ENCODE measurements at places on chromosomes 16 and 17.

DNA sequence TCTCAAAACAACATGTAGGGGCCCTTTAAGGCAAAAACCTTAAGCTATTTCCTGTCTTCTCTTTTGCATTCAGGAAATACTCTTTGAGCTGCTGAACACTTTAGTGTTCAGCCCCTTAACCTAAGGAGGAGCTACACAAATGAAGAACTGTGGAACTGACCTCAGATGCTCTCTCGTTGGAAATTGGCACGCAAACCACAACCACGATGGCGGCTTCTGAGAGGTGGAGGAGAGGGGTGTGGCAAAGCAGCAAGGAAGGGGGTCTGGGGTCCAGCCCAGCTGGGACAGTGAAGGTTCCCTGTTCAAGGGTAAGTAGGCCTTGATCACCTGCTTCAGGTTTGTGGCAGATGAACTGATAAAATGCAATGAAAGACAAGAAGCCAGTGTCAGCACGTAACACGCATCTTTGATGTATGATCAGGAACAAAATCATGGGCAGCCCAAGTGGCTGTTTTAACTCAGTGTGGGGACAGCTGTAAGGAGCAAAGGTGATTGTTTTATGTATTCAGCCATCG is 291.6 kb upstream of the TNRC6C start:
- no peak for DNase-seq

DNA sequence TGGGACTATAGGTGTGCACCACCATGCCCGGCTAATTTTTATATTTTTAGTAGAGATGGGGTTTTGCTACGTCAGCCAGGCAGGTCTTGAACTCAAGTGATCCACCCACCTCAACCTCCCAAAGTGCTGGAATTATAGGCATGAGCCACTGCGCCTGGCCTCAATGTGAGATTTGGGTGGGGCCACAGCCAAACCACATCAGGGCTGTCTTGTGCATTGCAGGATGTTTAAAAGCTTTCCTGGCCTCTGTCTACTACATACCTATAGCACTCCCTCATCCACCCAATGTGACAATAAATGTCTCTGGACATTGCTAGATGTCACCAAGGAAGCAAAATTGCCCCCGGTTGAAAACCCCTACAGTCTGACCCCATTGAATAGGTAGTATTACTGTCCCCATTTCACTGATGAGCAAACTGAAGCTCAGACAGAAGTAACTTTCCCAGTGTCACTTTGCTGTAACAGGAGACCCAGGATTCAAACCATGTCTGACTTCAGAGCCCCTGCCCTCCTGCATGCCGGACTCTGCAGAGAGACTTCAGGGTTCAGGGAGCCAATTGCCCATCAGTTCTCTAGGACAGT is 3.6 kb upstream of the MAP3K14 start:
- DNase-seq = no peak

- DNase-seq = no peak
Measured at GRCh38 chr17:30339086-30339485, 5.2 kb upstream of the TMIGD1 start.

GRCh38 chr16:29702269-29702668 is 23.3 kb downstream of the QPRT start:
- no peak for DNase-seq

DNA sequence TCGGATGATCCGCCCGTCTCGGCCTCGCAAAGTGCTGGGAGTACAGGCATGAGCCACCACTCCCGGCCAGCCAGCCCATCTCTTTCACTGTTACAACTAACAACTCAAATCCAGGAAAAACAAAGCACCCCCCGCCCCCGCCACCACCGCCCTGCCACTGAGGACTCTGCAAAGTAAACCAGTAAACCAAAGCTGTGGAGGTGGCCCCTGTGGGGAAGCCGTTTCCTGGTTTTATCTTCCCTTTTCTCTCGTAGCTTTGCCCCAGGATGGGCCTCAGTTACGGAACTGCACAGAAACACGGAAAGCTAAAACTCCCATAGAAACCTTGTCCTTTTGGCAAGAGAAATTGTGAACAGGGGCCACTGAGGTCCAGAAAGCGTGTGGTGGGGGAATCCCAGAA is 17.5 kb downstream of the CHMP6 start:
- DNase-seq = no peak

Measured in T47D (cell line).